MM.1S (cell line): ENCODE measurements at places on chromosomes 5 and 9.

DNA sequence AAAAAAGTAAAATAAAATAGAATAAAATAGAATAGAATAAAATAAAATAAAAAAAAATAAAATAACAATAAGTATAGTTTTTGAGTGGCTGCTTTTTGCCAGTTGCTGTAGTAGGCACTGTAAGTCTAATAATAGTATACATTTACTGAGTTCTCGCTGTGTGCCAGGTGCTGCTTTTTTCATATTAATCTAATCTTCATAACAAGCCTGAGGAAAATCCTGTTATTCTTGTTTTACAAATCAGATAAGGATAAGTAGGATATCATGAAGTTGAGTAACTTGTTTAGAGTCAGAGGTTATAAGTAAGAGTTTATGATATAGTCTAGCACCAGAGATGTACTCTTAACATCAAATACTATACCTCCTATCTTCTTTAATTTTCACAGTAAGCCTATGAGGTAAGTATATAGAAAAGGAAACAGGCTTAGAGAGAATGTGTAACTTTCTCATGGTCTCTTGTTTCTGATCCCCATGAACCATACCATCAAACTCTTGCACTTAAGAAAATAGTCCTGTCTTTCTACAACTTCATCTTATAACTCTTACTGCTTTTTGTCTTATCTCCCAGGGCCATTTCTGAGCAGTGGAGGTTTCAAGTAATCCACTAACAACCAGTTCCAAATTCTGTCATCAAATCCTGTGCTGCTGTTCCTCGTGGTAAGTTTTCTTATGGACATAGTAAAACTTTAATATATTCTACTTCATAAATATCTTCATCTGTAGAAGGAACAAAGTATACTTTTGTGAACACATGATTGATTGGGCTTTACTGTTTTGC is 18.7 kb downstream of the RMI1 start:
- no peak for DNase-seq

DNA sequence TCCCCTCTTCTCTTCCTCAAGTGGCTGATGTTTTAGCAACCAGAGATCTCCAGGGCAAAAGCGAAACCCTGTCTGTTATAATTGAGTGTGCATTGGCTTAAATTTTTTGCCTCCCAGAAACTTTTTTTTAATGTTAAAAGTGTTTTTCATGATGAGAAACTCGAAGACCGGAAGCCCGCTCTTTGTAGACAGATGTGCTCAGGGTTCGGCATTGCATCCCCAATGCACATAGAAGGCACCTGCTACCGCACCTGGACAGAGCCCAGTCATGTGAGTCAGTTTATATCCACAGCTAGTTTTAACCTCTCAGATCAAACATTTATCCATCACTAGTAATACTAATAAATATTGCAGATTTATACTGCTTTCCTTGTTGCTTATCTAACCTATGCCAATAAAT is 19.5 kb upstream of the NADK2 start:
- peak; percentile 86 for DNase-seq

- DNase-seq: no peak
Observed at GRCh38 chr5:33300209-33300742, 140.5 kb upstream of the TARS1 start.

- DNase-seq: no peak
Observed at GRCh38 chr9:12884736-12885395, 110.0 kb downstream of the LURAP1L start.

DNA sequence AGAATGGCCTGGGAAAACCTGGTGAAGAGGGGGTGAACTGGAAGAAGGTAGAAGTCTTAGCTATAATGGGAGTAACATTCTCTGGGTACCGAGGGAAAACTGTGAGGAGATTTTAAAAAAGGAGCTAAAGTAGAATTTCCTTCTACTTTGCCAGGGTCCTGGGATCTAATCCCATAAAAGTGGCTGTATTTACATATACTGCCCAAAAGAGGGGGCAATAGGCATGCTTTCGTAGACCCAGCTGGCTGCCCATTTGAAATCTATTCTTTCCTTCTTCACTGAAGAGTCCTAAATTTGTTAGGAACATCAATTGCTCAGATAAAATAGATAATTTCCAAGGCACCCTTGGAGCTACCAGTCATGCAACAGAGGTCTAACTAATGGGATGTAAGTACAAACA is 159.2 kb downstream of the CDC42SE2 start:
- no peak for DNase-seq

- DNase-seq: no peak
Observed at GRCh38 chr9:38025166-38025565, 43.9 kb downstream of the SHB start.

- no peak for DNase-seq
Observed at GRCh38 chr5:68369023-68369359, 153.4 kb downstream of the PIK3R1 start.

DNA sequence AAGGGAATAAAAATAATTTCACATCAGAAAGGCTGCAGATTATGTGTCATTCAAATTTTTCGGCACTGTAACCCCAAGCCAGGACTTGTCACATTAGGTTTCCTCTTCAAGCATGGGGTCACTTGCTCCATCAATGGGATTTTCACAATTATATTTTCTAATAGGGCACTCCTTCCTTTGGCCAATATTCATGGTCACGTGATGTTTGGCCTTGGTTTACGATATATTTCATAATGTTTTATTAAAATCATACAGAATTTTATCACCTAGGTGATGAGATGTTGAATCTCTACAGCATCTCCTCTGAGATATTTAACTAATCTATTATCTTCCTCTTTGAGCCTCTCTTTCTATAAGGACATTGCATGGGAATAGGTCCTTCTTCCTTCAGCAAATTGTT is 523.5 kb upstream of the SEMA6A start:
- no peak for DNase-seq

GRCh38 chr5:68368311-68369022 is 152.9 kb downstream of the PIK3R1 start:
- DNase-seq: no peak

GRCh38 chr5:176934309-176934930 is 35.3 kb upstream of the HK3 start:
- DNase-seq: no peak

DNA sequence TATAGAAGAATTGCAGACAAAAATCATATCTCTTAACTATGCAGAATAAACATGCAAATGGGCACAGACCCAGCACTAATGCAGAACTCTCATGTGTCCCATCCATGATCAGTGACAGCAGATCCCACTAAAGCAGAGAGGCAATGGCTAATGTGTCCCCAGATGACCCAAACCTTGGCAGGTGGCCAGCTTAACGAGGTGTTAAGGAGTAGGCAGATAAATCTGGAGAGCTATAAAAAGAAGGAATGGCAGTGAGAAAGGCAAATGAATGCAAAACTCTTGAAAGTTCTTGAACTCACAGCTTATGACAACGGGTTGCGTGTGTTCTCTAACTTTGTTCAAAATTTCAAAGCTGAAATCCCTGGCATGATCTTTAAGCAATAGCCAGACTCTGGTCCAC is 265.4 kb downstream of the RASEF start:
- no peak for DNase-seq
